ENCODE measurements at places on chromosomes 7 and 10. TPM values are rescaled to one million over a fixed set of nuclear protein-coding genes. Genes with fewer than 3 reads are reported as not detected.

DNA sequence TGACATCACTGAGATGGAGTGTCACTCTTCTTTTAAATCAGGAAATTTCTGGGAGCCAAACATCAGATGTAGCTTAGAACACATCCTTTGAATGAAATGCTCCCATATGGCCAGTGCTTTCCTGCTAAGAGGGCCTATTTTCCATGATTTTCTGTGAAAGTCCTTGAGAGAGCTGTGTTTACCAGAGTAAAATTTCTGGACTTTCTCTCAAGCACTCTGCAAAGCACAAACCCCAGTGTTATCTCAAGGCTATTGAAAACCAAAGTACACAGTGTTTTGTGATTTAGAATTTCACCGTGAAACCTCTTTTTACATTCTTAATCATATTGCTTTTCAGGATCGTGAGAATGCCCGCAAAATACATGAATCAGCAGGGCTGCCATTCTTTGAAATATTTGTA lies 54.0 kb downstream of the PAPSS2 start:
- DNase-seq = no peak

The ABCA13 gene
- total RNA-seq = 0.11 TPM

The BLNK gene
- not detected for total RNA-seq

GRCh38 chr10:36425131-36425797 lies 700.1 kb upstream of the ANKRD30A start:
- no peak for DNase-seq

DNA sequence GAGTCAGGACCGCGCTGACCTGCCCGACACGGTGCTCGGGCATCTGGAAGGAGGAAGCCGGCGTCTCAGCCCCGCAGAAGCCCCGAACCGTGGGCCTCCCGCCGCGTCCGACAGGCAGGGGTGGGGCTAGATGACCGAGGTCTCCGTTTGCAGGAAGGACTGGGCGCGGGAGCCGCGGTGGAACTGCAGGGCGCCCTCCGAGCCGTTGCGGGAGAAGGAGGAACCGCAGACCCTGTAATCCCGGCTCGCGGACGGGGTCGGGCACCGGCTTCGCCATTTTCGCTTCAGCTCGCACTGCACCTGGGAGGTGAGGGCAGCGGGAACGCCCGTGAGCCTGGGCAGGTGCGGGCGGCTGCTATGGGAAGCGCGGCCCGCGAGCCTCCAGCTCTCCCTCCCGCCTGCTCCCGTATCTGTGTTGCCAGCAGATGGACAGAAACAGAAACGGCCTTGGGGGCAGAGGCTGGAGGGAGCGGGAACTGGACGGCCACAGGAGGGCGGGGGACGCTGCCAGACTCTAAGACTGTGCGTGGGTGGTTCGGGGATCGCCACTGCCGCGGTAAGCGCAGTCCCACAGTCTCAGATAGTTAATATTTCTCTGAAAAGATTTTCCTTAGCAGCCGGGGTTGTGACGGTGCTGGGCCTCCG lies 114.1 kb downstream of the VIPR2 start:
- peak; percentile 93 for DNase-seq

The TUBB8 gene
- 2.1 TPM for total RNA-seq

The RBP3 gene
- total RNA-seq = not detected

The MKRN1 gene
- total RNA-seq = 130 TPM

- no peak for DNase-seq
These were observed 58.5 kb downstream of the TRUB1 start for GRCh38 chr10:114996542-114996941.

The ABCC2 gene
- 0.22 TPM for total RNA-seq

DNA sequence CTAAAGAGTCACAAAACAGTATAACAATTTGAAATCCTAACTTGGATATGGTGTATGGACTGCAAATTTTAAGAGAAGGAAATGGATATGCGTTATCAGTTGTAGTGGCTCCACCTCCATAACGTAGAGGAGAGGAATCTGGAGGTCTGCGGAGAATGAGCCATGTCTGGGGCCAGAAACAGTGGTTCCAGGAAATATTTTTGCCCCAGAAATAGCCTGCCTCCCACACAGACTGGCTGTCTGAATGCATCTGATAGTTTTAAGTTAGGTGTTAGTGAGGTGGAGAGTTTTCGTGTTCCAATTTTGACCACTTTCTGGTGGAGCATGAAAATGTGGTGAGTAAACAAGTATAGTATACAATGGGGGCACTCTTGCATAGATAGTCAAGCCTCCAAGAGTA lies 1.6 kb downstream of the PHTF2 start:
- DNase-seq = no peak

The PRSS1 gene
- 4.4 TPM for total RNA-seq

Measured in endodermal cell (in vitro differentiated cells).